EL (cell line): ENCODE measurements at places on chromosomes 7 and 10.

DNA sequence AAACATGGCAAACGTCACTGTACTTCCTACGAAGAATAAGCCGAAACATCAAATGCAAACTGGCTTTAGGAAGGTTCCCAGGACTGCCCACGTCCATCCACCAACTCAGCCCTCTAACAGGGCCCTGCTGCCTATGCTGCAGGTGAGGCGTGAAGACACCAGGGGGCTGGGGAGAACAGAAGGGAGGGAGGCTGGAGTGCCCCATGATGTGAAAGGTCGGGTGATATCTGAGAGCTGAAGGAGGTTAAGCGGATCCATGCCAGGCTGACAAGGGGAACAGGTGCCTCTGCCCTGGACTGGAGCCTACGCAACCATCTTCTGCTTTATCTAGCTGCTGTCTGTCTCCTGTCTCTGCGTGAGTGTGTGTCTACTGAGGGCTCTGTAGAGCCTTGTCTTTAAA is 40.2 kb upstream of the ATP6V0A4 start:
- no peak for DNase-seq

DNA sequence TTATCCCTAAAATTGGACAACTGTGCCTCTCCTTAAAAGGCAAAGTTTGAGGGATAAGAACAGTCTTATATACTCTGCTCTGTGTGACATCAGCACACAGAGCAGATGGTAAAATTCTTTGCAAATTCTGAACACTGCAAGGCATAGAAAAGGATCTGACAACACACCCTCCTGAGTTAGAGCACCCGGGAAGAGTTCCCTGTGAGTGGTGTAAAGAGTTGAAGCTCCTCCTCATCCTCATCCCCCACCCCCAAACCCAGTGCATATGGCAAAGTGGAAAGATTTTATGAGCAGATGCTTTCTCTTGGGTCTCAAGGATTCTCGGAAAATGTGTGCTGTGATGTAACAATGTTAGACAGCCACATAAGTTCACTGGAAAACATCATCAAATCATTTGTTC is 40.0 kb upstream of the DGKI start:
- no peak for DNase-seq

DNA sequence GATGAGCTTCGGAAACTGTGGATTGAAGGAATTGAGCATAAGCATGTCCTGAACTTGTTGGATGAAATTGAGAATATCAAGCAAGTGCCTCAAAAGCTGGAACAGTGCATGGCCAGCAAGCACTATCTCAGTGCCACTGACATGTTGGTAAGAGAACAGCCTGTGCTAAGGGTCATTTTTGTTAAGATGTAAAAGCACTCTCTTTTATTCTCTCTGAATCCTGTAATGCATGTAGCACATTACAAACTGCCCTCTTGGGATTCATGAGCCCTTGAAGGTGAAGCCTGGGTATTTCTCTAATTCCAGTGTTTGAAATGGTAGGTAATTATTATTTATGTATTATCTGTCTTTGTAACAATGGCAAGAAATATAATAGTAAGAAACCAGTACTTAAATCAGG is 36.1 kb downstream of the EXOC4 start:
- DNase-seq: no peak

DNA sequence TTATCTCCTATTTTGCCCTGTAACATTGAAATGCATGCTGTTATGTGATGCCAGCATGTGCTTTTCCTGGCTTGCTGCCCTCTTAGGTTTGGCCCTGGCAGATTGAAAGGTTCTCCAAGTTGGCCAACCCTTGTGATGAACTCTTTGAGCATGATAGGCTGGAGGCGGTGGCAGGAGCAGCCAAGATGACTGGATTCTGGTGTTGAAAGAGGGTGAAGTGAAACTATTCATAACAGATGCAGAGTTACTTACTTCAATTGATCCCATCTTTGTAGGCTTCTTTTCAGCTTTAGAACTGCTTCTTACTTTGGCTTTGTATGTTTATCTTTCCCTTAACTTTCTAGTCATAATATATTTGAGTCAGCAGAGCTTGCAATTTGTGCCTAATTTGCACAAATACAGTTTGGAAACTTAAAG is 57.6 kb downstream of the BICC1 start:
- no peak for DNase-seq

- DNase-seq: peak; percentile 6
These were observed 247.7 kb downstream of the MAD1L1 start for GRCh38 chr7:1985042-1985441.

DNA sequence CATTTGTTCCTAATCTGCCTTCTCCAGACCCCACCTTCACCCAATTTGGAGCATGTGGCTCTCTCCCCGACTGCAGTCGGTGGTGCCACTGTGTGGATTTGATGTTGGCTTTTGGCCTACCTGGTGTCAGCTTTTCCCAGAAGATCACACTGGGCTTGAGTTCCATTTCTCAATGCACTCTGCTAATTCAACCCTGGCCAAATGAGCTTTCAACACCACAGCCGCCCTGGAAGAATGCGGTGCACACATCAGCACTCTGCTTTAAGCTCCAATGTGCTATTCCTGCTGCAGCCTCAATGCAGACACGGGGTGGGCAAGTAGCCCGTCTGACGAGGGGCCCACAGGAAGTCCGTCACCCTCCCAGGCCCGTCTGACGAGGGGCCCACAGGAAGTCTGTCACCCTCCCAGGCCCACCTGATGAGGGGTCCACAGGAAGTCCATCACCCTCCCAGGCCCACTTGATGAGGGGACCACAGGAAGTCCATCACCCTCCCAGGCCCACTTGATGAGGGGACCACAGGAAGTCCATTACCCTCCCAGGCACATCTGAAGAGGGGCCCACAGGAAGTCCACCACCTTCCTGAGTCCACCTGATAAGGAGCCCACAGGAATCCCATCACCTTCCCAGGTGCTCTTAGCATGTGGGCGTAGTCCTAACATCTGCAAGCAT is 64.4 kb downstream of the ASB13 start:
- no peak for DNase-seq

GRCh38 chr7:100649826-100650565 is 6.3 kb downstream of the ACTL6B start:
- no peak for DNase-seq

- no peak for DNase-seq
These were observed 270.1 kb downstream of the ARL4A start for GRCh38 chr7:12957487-12957886.

DNA sequence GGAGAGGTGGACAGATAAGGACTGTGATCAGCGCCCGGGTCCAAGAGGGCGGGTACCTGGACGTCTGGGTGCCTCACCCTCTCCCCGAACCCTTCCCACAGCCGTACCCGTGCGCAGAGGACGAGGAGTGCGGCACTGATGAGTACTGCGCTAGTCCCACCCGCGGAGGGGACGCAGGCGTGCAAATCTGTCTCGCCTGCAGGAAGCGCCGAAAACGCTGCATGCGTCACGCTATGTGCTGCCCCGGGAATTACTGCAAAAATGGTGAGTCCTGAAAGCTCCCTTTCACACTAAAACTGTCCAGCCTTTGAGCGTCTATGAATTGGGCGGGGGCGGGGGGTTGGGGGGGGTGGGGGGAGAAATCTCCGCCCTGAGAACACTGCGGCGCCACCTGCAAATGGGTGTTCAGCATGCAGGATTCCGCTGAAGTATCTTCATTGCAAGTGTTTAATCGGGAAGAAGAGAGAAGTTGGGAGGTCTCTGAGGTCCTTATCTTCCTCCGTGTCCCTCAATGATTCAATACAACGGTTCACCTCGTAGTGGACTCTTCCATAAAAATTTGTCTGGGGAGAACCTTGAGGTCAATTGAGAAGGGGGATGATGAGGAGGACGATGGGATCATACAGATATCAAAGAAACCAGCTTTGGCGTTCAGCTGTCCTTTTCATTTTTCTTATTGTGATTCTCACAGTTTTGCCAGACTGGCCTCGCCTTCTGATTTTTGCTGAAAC is 906 bp downstream of the DKK1 start:
- peak; percentile 68 for DNase-seq

- DNase-seq: peak; percentile 73
These were observed 57.2 kb downstream of the ADAM12 start for GRCh38 chr10:126331101-126331500.
